ENCODE measurements at places on chromosomes 11 and 22. TPM values are rescaled to one million over a fixed set of nuclear protein-coding genes. Genes with fewer than 3 reads are reported as not detected.

DNA sequence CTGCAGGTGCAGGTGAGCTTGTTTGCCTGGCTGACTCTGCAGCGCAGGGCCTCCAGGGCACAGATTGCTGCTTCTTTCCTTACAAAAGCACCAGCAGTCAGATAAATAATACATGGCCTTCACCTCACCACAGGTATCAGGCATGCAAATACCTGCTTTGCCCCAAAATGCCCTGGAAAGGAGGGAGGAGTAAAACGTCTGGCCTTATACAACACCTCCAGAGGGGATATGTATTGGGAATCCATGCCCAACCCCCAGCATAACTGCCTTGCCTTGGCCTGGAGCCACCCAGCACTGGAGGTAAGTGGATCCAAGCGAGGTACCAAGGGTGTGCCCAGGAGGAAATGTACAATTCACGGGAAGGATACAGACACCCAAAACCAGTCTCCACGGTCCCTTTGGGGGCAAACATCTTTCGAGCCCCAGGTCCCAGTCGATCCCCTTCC lies 860 bp downstream of the TMEM184B start:
- no peak for DNase-seq

DNA sequence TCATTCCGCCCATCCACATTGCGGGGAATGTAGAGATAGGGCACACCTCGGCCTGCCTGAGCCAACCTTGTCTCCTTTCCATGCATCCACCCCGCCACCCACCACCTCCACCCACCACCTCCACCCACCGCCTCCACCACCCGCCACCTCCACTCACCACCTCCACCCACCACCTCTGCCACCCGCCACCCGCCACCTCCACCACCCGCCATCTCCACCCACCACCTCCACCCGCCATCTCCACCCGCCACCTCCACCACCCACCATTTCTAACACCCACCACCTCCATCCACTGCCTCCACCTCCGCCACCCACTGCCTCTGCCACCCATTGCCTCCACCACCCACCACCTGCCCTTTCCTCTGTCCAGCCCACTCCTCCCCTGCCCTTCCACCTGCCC lies 78.4 kb downstream of the IGLL1 start:
- no peak for DNase-seq

The IGLL5 gene
- not detected for total RNA-seq

DNA sequence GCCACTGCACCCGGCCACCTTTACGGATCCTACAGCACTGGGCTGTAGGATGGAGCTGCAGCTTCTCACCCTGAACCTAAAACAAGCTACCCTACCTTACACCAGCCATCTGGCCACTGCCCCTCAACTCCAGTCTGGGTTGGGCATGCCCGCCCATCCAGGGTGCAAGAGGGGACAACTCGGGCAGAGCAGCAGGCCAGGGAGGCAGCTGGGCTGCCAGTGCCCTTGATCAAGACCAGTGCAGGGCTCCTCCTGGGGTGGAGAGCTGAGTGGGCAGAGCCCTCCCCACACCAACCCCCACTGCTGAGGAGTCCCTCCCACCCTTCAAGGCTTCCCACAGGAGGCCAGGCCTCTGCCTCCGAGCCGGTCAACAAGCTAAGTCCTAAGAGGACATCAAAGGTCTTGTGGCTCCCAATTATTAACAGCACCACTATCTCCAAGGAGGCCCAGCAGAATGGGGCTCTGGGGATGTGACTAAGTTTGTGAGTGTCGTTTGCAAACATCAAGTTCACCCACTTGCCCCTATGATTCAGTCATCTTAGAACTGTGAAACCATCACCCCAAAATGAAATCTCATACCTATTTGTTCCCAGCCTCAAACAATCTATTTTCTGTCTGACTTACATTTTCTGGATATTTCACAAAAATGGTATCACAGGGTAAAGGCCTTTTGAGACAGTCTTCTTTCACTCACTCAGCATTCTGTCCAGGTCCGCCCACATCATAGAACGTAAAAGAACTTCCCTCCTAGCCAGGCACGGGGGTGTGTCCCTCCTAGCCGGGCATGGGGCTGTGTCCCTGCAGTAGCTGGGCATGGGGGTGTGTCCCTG lies 11.0 kb downstream of the GATD1 start:
- DNase-seq: no peak

- no peak for DNase-seq
These were observed 40.5 kb upstream of the RIC3 start for GRCh38 chr11:8209208-8209807.

The RASL10A gene
- total RNA-seq: 0.63 TPM

DNA sequence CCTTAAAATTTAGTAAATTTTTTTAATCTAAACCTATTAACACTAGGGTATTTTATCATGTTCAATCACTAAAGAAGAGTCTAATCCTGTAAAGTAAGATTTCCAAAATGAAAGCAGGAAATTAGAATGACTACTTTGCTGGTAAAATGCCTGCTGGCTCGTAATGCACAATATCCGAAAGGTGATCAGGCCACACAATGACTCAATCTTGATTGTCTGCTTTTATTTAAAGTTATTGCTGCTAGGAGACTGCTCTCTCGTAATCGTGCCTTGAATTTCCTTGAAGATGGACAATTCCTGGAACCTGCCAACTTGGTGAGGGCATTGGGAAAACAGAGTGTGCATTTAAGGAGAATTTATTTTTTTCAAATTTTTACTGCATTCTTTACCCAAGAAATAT lies 1786.5 kb upstream of the RAG2 start:
- DNase-seq: no peak

Measured in neural crest cell (in vitro differentiated cells).